Activated CD4-positive, alpha-beta T cell treated with anti-CD3 and anti-CD28 coated beads for 1 hour (primary cell): ENCODE measurements at places on chromosomes 7 and 10.
A peak's percentile ranks its signal among the peaks of the same experiment; 100 is the strongest.

GRCh38 chr10:98208925-98209324 is 59.1 kb downstream of the LOXL4 start:
- DNase-seq = no peak

- no peak for DNase-seq
These were observed 19.8 kb upstream of the ATE1 start for GRCh38 chr10:121947343-121948330.

DNA sequence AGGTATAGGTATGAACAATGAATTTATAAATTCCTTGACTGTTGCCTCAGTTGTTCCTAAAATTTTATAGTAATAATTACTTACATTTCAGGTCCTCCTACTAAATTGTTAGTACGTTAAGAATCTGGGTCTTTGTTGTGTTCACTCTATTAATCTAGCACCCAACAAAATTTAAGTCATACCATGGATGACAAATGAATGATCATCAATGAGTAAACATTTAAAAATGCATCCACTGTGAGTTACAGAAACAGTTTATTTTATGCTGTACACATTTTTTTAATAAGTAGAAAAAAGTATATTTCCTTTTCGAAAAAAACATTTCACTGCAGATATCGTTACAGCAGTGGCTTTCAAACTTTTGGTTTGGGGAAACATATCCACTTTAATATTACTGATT is 265.2 kb downstream of the PCLO start:
- DNase-seq = no peak

DNA sequence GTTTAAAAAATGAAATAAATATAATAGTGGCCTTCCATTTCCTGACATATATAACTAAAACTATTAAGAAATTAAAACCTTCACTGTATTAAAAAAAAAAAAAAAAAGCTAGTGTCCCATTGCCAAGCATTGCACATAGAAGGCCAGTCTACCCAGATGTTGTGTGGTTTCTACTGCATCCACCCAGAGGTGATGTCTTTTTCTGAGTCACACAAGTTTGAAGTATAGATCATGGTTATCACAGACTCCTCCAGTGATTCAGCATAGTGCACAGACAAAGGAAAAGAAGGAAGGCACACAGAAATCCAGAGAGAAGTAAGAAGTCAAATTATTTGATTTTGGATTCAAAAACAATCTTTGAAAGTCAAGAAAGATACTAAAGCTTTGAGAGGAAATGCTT is 429.0 kb downstream of the ETV1 start:
- no peak for DNase-seq

GRCh38 chr10:73478636-73479035 is 17.2 kb downstream of the PPP3CB start:
- DNase-seq = no peak

GRCh38 chr10:113161066-113161465 is 211.0 kb downstream of the TCF7L2 start:
- DNase-seq = no peak

GRCh38 chr7:47578579-47579270 is 3.2 kb downstream of the TNS3 start:
- DNase-seq = no peak

- DNase-seq = no peak
These were observed 153.5 kb downstream of the ELFN1 start for GRCh38 chr7:1823376-1824150.

DNA sequence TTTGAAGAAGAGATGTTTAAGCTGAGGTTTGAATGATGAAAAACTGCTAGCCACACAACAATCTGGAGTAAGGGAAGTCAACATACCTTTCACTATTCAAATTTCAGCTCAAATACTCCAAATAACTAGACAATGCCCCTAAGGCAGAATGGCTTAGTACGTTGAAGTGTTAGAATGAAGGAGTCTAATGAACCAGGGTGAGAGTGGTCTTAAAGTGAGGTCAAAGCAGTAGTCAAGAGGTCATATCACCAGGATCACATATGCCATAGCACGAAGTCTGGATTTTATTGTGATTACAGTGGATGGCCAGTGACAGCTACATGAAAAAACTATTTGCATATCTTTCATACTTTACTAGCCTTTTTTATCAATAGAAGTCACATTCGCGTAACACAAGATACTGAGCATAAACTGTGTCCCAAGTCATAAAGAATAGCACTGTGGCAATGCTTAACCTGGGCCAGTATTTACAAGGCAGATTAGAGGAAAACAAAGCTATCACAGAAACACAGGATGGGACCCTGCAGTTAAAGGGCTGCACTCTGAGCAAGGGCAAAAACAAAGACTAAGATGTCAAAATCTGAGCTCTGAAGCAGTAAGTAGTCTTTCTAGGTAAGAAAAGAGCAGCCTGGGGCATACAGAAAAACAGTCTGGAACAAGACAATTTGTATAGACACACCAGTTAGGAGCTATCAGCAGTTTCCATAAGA is 61.5 kb downstream of the HYCC1 start:
- DNase-seq = no peak

DNA sequence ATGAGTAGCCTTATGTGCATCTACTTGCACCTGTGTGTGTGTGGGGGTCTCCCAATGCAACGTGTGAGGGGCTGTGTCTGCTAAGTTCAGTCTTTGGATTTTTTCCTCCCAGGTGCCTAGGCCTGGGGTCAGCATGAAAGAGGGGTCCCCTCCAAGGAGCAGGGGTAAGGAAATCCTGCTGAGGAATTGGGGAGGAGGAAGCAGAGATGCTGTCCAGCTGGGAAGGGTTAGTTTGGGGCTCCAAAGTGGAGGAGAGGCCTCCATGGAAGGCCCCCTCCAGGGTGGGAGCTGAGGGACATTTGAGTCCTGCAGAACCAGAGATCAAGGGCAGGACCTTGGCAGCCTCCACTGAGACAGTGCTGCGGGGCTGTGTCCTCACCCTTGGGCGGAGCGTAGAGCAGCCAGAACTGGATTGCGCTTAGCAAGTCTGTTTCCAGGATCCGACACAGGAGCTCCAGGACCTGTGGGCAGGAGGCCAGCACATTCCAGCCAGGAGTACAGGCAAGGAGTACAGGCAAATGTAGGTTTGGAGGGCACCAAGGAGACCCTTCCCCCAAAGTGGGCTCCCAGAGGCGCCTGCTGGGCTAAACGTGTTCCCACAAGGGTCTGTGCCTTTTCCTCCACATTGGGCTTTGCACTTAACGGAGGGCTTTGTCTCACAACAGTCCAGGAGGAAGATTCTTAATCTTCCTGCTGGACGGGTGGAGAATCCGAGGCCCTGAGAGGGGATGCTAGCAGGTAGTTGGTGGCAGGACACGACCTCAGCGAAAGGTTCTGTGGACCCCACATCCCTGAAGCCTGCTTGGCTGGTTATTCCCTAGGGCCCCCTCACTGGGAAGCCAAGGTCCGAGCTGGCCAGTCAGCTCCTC is 10.1 kb downstream of the TBATA start:
- DNase-seq = no peak

DNA sequence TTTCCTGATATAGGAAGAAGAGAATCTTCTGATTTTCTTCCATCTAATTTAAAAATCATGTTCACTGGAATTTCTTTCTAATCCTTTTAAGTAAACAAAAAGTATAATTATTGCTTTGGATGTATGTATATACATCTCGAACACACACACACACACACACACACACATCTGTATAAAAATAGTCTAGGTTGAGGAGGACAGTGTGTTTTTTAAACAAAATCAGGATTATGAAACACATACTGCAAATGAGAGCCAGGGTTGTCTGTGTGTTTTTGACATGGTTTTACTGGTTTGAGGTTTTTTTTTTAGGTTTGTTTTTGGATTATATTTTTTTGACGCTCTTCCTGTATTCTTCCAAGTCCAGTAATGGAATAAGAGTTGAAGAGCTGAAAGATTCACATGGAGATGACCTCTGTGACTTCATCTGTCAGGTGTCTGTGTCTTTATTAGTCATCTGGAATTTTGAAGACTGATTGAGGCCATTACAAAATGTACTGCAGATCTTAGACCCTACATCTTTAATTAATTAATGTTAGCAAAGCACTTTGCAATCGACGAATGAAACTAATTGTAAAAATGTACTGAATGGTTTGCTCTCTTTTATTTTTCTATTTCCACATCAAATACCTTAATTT is 237.1 kb downstream of the SUGCT start:
- no peak for DNase-seq

GRCh38 chr10:24897326-24897926 is 55.0 kb downstream of the PRTFDC1 start:
- no peak for DNase-seq

DNA sequence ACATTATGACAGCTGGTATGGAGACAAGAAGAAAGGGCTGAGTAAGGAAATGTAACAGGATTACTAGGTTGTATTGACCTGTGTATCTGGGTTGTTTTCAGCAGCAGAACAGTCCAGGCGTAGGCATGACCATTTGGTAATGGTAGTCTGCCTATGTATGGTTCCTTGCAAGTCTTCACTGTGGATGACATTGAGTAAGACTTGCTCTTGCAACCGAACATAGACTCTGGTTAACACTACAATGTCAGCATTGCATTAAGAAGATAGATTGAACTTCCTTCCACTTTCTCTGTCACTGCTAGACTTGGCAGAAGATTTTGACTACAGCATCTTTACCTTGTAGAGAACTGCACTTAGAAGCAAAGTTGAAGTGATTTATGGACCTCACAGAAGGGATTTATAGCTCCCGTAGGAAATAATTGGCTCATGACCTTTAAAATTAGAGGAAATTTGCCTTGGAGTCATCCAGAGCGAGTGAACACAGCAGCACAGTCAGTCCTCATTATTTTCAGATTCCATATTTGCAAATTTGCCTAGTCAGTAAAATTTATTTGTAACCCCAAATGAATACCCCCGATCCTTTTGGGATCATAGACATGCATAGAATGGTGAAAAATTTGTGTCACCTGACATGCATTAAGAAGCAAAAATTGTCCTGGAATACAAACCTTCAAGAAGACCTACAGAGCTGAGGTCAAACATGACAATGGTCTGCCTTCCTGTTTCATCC is 79.6 kb upstream of the STRIP2 start:
- no peak for DNase-seq

DNA sequence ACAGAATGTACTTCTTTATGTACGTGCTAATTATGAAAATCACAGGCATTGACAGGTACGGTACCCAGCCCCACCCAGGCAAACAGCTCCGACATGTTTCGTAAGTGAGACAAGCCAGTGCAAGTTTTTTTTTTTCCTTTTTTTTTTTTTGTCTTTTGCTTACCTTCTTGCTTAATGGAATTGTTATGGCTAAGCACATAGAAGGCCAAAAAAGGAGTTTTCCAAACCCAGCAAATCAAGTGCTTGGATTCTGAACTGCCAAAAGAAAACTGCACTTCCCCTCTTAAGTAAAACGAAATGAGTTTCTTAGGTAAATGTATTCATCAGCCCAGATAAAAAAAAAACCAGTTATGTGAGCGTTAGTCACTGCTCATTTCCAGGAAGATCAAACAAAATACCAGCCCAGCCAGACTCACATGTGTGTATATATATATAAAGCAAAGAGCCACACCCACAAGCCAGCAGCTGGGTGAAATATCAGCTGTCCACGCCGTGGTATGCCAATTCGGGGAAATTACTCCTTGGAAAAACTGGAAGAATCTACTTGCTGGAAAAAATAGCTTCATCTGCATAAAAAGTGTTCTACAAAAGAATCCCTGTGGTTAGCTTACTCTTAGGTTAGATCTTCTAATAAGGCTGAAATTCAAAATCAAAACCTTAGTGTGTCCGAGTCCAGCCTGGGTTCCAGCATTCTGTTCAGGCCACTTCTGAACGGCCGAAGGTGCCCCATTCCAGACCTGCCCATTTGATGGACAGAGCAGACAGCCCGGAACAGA is 8.0 kb downstream of the KLF6 start:
- DNase-seq = no peak

DNA sequence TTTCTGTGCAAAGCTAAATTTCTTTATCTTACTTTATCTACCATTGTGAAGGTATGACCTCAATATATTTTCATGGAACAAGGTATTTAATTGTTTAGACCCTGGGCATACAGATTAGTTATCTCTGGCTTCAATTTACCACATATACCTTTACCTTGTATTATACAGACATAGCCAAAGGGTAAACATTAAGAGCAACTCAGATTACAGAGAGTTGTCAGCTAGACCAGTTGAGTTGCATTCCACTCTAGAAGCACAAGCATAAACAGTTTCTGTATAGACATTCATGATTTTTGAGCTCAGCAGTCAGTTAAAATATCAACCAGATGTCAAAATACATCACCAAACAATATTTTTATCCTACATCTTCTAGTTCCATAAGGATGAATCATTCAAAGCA is 857.3 kb upstream of the ZWINT start:
- no peak for DNase-seq

- DNase-seq = peak; percentile 46
These were observed 6.1 kb upstream of the VCL start for GRCh38 chr10:73991884-73992245.

DNA sequence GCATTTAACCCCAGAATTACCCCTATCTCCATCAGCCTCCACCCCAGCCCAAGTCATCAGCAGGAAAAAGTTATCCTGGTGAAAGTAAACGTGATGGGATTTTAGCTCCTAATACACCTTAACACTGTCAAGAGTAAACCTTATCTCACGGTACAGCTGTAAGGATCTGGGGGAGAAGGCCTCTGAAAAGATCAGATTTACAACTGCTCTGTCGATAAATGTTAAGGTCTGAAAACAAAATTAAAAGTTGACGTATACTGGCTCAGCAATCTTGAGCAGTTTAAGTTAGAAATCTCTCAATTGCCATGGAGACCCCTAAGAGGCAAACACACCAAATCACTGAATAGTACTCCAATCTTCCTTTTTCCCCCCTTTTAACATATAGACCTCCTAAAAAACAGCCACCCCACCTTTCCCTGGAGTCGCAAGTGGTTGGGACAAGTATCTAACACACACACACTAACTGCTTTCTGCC is 6.1 kb downstream of the SKAP2 start:
- no peak for DNase-seq
